ENCODE measurements at places on chromosomes 2 and 18.

DNA sequence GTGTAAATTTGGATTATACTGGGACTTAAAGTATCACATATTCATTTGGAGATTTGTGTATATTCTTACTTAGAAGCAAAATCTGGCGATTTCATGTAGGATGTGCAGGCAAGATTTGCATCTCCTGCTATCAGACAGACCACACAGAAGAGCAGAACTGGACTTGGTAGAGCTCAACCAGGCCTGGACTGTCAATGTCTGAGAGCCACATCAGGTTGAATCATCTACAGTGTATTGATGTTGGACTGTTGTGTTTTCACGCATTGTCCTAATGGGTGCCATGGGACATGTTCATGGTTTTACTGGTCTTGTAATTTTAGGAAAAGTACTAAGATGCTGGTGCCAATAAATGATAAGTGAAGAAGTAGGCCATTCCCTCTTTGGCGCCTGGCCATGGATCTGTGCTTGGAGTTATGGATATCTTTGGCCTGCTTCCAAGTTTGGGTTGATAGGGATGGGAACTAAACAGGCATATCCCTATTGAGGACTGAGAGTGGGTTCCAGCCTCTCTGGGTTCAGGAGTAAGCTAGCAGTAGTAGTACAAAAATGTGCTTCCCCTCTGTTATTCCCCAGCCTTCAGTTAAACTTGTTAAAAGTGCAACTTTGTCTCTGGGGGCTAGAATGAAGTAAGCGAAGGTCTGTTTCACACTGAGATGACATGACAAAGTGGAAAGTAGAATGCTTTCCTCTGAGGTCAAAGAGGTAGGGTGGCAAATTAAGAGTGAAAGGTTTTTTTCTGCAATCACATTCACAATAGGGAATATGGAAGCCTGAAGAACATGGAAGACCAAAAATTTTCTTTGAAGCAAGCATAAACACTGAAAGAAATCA, 49.2 kb upstream of the NEMP2 start:
- no peak for DNase-seq

DNA sequence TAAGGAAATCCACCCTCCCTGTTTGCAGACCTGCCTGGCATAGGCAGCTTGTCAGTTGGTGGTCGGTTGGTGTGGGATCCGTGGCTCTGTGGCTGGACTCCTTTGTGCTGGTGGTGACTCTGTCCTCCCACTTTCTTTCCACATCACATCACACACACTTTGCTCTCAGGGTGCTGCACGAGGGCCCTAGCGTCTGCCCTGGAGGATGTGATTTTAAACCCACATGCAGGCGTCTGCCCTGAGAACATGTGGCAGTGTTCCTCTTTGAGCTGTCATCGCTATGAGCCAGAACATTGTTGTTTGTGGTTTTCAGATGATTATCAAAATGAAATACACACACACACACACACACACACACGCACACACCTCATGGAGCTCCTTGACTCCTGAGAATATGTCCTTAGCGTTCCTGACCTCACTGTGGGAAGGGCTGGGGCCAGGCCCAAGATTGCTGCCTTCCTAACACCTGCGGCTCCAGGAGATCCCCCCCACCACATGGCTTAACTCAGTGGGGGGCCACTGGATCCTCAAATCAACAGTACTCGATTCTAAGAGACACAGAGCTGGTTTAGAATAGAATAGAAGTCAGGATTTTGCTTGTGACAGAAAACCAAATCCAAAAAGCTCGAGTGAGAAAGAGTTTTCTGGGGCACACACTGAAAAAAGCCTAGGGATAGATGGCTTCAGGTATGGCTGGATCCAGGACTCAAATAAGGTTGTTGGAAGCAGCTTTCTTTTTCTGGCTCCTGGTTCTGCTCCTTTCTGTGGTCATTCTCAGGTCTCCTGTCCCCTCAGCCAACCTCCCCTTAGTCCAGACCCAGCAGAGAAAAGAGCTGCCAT, 54.8 kb downstream of the RTP5 start:
- DNase-seq: no peak

- no peak for DNase-seq
These were observed 17.4 kb upstream of the NCOA1 start for GRCh38 chr2:24473626-24474025.

DNA sequence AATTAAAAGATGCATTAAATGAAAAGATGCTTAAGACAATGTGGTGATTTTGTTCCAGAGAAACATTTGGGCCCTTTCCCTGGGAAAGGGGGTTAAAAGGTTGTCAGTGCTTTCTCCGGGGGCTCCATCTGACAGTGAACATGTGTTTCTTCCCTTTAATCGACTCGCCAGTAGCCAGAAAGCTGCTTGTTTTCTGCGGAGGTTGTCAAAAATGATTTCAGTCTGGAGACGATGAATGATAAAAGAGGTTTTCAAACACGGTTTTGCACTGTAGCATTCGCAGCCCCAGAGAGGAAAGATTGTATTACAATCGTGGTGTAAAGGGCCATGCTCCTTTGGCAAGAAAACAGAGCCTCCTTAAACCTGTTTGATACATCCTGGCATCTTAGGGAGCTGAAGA, 111.5 kb upstream of the MEIS1 start:
- no peak for DNase-seq

DNA sequence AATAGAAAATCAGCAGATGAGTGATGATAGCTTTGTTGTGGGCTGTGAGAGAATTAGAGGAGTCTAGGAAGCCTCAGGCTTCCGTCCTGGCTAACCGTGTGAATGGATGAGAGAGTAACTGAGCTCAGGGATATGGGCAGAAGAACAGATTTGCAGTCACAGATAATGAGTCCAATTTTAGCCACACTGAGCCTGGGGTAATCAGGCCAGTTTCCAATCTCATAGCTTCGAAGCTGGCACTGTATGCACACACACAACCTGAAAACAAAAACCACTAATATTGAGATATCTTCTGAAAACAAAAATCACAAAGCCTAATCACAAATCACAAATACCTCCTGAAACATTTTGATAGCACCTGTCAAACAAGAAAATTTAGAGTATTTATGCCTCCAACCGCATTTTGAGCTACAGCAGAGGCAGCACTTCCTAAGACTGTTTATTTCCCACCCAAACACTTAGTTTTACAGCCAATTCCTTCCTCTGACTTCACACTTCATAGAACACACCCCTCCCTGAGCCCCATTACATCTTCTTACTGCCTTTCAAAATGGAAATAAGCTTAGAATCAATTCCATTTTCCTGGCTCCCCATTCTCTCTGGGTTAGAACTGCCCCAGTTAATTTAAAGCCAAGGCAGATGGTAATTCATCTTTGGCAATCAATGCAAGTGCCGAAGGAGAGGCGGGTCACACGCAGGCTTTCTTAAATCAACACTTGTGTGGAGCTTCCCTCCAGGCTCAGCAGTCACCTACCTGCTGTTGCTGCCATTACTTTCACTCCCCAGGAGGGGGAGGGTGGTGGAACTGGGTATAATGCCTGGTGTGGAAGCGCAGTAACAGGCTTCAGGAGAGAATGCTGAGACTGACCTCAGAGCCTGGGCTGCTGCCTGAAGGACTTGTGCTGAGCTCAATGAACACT, 18.9 kb downstream of the TTR start:
- DNase-seq: no peak

DNA sequence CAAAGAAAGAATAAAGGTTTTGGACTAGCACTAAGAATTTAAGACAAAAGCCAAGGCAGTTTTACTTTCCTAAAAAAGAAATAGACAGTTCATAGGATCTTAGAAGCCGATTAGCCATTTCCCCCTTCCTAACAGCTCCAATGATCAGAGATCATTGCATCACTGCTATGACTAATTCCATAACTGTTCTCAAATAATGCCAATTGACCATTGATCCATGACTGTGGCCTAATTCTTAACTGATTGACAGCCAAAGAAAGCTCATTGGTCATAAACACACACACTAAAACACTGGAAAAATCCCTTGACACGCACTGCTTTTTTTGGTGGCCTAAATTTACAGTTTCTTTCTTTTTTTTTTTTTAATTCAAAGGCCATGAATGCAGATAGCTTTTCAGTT, 345.0 kb upstream of the ACVR2A start:
- DNase-seq: no peak

DNA sequence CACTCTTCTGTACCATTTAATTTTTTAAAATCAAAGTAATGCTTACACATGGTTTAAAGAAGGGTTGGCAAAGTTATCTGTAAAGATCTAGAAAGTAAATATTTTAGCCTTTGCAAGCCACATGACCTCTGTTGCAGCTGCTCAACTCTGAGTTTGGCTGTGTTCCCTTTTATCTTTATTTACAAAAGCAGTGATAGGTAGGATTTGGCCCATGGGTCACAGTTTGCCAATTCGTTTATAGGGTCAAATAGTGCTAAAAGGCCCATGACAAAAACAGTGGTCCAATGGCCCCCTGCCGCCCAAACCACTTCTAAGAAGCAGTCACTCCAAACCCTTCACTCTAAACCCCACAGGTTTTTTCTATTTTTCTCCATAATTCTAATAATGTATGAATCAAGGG, 124.8 kb downstream of the PARD3B start:
- DNase-seq: no peak

GRCh38 chr2:123840574-123840973, 184.5 kb upstream of the CNTNAP5 start:
- no peak for DNase-seq

DNA sequence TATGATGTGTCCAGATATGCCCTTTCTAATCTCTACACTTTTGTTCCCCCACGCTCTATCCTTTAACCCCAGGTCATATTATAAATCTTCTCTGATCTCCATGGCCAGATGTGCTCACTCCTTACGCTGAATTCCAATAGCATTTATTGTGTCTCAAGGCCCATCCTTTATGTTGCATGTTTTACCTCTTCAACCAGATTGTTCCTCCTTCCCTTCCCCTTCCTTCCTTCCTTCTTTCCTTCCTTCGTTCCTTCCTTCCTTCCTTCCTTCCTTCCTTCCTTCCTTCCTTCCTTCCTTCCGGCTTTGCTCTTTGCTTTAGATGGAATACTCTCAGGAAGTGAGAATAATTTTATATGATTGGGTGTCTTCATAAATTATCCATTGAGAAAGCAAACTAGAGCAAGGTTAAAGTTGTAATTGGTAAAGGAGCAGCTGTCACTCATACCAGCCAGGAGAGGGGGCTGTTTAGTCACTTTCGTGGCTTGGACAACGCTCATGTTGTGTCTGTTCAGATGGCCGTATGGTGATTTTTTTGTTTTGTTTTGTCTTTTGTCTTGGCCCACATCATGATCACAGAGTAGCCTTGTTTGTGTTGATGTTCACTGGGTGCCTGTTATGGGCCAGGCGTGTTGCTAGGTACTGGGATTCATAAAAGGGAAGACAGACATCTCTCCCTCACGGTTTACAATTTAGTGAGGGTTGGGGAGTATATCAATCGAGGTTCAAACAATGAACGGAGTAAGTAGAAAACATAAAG, 68.0 kb downstream of the DAW1 start:
- DNase-seq: no peak

DNA sequence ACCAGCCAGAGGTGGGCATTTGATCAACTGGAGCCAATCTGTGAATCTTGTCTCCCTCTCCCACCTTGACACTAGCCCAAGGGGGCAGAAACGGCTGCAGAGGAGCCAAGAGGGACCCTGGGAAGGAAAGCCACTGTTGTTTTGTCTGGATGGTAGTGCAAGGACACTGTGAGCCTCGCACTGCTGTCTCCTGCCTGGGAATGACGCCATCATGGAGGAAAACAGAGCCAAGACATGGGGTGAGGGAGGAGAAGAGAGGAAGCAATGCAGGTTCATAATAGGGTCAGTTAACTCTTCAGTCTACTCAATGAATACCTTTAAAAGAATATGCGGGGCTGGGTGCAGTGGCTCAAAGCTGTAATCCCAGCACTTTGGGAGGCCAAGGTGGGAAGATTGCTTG, 231.1 kb upstream of the AGAP1 start:
- no peak for DNase-seq

GRCh38 chr2:217477583-217477982, 525.2 kb downstream of the TNS1 start:
- DNase-seq: no peak

DNA sequence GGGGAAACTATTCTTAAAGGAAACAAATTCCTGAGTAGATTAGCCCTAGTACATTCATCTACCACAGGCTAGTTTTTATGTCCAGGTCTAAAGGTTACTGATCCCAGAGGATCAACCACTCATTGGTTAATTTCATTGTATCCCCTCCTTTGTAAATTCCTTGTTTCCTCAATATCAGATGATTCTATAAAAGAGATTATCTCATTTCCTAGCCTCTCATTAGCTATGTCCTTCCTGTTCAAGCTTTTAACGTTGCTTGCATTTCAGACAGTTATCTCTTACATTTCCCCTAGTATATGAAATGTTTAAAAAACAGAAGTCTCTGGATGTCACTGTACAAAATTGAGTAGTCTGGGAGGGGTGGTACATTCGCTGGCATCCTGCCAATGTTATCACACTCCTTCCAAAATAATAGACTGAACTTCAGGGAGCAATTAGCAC, 24.2 kb upstream of the ARMC9 start:
- no peak for DNase-seq

- DNase-seq: no peak
These were observed 152.6 kb upstream of the TTC39C start for GRCh38 chr18:23861805-23862470.

GRCh38 chr2:217940261-217941220, 62.3 kb downstream of the TNS1 start:
- no peak for DNase-seq

DNA sequence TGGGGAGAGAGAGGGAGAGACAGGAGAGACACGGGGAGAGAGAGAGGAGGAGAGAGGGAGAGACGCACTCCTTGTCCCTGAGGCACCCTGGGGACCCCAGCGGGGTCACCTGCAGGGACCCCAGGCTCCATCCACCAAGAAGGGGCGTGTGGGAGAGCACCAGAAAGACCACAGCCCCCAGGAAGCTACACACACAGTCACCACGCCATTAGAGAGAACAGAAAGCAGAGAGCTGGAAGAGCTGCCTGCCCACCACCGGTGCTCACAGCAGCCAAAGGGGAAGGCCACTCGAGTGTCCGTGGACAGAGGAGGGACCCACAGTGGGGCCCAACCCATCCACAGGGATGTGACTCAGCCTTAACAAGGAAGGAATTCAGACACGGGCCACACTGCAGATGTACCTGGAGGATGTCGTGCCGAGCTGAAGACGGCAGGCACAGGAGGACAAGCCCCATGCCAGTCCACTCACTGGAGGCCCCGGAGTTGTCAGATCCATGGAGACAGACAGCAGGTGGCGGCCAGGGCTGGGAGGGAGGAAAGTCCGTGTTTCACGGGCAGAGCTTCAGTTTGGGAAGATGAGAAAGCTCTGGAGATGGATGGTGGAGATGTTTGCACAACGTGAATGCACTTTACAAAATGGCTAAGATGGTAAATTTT, 11.5 kb upstream of the NFATC1 start:
- no peak for DNase-seq

DNA sequence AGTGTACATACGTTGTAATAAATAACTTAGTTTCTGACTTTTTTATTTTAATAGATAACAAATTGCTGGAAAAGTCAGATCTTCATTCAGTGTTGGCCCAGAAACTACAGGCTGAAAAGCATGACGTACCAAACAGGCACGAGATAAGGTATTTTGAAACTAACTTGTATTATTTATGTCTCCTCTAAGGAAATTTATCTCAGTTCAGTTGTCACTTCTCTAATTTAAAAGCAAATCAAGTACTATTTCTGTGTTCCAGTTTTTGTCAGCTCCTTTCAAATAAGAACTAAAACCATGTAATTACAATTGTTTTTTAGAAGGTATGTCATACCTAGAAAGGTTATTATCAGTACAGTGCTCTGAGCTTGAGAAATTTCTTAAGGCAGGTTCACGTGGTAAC, 4.6 kb downstream of the ATG16L1 start:
- no peak for DNase-seq

GRCh38 chr2:155372969-155373368, 674.5 kb downstream of the KCNJ3 start:
- no peak for DNase-seq
